ENCODE measurements at places on chromosomes 7 and 10. TPM values are rescaled to one million over a fixed set of nuclear protein-coding genes. Genes with fewer than 3 reads are reported as not detected.

GRCh38 chr7:154252046-154252445 lies 199.8 kb downstream of the DPP6 start:
- DNase-seq: no peak

DNA sequence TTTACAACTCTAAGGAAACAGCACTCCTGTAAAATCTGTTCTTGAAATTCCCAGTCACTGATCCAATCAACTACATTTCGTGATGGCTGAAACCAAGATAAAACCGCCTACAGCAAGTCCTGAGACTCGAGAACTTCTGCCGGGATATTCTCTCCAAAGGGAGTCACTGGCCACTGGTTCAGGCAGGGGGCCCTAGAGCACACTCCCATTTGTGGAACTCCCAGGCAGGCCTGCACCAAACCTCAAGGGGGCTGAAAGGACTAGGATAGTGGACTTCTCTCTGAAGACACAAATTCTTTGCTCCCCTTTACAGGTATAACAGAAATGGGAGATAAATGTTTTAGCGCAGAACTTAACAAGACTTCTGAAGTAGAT lies 16.3 kb downstream of the CYTH3 start:
- DNase-seq: no peak

DNA sequence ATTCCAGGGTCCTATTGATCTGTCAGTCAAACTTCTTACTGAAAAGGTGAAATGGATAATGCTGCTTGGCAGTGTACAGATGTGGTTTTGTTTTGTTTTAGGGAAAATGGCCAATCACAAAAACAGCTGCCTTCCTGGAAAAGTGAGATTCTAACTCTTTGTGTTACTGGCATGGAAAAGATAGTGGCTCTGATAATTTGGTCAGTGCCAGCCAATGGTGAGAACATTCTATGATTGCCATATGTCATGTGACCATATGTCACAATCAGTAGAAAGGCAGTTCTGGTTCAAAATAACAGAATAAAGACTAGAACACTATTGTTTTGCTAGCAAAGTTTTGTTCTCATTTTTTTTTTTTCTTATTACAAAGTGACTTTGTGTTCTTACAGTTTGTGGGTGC lies 139.2 kb upstream of the CCDC6 start:
- no peak for DNase-seq

- no peak for DNase-seq
These were observed 116.0 kb upstream of the PFKP start for GRCh38 chr10:2951235-2951835.

DNA sequence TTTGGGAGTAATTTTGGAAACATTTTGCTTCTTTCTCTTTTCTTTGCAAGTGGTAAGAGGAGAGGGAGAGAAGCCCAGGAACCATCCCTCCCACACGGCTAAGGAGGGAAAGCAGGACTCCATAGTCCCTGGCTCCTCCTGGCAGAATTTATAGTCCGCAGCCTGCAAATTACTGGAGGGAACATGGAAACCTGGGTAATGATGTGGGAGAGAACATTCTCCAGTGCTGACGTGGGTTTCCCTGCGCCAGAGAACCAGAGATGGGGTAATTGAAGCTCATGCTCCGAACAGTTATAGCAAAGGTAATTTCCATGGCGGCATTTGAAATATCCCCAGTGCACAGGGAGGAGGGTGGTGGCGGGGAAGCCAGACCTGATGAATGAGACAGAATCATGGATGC lies 320.4 kb downstream of the RPS24 start:
- no peak for DNase-seq

GRCh38 chr10:110779489-110779888 lies 92.2 kb upstream of the PDCD4 start:
- DNase-seq: no peak

- DNase-seq: no peak
These were observed 140.0 kb downstream of the MBL2 start for GRCh38 chr10:52632591-52632990.

- no peak for DNase-seq
These were observed 7.3 kb downstream of the ICA1 start for GRCh38 chr7:8254667-8255066.

- DNase-seq: no peak
These were observed 117.7 kb downstream of the CYTH3 start for GRCh38 chr7:6154542-6155404.

GRCh38 chr10:77810446-77811335 lies 115.9 kb downstream of the DLG5 start:
- DNase-seq: no peak

- DNase-seq: no peak
These were observed 98.7 kb downstream of the KMT2E start for GRCh38 chr7:105112440-105113418.

DNA sequence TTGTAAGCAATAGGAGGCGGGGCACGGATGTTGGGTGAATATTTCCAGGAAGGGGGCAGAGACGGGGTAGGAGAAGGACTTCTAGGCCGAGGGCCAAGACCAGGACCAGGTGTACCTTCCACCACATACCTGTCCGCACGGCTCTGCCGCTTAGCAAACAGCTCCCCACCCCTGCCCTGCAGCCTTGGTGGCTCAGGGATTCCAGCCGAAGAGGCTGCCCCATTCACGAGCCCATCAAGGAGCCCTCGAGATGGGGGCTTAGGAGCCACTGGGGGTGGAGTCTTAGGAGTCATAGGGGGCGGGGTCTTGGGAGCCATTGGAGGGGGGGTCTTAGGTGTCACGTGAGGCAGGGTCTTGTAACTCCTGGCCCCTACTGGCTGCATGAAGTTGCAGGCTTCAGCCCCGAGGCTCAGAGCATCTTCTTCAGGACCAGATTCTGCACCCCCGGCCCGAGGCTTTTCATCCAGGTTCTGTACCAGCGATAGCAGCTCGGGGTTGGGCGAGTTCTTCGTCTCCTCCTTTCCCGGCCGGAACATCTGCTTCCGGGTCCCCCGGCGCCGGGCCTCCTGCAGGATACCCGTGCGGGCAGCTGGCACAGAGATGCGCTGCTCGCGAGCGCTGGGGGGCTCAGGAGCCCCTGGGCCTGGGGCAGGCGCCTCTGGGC lies 6.1 kb upstream of the MYOZ1 start:
- DNase-seq: no peak

GRCh38 chr10:84256510-84257342 lies 11.9 kb downstream of the RGR start:
- no peak for DNase-seq

- no peak for DNase-seq
These were observed 22.5 kb upstream of the VIPR2 start for GRCh38 chr7:159167139-159167538.

- DNase-seq: no peak
These were observed 254.7 kb upstream of the PTER start for GRCh38 chr10:16182144-16182543.

GRCh38 chr7:75727881-75728593 lies 10.7 kb downstream of the HIP1 start:
- DNase-seq: peak; percentile 10

GRCh38 chr7:150847536-150847935 lies 4.8 kb upstream of the AOC1 start:
- no peak for DNase-seq

DNA sequence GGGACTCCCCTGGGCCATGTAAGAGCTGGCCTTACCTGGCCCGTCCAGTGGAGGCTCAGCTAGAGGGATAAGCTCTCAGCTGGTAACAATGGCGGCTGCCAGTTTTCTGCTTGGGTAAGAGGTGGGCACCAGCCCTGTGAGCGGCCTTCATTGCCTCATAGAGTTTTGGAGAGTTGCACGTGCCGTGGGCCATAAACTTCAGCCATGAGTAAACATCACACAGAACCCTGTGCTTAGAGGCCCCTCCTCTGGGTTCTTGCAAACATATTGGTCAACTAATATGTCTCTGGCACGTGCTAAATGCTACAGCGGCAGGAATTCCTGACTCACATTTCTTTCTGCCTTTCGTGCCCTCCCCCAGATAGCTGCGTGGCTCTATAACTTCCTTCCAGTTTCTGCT lies 103.9 kb upstream of the LEP start:
- DNase-seq: peak; percentile 5

GRCh38 chr10:94412449-94412848 lies 10.1 kb downstream of the TBC1D12 start:
- DNase-seq: no peak

DNA sequence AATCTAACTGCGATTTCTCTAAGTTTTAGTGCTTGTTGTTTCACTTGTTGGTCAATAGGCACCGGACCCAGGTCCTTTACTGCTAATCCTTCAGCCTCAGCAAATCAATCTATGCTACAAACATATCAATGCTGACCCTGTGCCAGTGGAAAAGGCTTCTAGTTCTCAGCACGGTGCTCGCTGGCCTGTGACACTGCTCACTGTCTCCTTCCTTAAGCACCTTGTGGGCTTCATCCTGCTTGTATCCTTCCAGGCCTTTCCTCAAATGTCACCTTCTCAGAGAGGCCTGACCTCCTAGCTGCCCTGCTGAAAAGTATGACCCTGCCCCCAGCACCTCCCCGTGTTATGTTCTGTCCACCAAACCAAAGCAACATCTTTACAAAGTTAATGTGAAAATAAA lies 201.2 kb upstream of the FRMD4A start:
- no peak for DNase-seq

DNA sequence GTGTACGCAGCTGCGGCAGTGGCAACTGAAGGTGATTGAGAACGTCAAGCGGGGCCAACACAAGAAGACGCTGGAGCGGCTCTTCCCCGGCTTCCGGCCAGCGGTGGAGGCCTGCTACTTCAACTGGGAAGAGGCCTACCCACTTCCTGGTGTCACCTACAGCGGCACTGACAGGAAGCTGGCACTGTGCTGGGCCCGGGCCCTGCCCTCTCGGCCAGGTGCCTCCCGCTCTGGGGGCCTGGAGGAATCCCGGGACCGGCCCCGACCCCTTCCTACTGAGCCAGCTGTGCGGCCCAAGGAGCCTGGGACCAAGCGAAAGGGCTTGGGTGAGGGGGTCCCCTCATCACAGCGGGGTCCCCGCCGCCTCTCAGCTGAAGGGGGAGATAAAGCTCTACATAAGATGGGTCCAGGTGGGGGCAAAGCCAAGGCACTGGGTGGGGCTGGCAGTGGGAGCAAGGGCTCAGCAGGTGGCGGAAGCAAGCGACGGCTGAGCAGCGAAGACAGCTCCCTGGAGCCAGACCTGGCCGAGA lies 6.5 kb downstream of the ZSWIM8 start:
- no peak for DNase-seq

- DNase-seq: no peak
These were observed 214.0 kb upstream of the KLF14 start for GRCh38 chr7:130947792-130948580.

GRCh38 chr7:27740449-27741086 lies 606 bp downstream of the TAX1BP1 start:
- DNase-seq: peak; percentile 47

DNA sequence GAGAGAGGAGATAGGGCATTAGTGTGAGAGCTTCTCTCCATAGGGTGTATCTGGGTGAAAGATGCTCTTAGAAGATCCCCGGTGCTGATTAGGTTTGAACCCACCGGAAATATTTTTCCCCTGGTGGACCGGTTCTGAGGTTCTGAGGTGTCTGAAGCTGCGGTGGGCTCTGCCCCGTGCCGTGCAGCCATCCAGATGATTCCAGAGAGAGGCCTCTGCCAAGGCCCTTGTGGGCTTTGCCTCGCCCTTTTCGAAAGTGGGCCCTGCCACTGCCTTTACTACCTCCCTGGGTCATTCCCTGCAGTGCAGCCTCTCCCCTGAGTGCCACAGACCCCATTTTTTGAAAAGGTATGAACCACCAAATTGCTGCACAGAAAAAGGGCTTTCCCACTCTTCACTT lies 2.8 kb downstream of the GIMAP8 start:
- no peak for DNase-seq

GRCh38 chr10:987620-987869 lies 689 bp upstream of the GTPBP4 start:
- DNase-seq: no peak

DNA sequence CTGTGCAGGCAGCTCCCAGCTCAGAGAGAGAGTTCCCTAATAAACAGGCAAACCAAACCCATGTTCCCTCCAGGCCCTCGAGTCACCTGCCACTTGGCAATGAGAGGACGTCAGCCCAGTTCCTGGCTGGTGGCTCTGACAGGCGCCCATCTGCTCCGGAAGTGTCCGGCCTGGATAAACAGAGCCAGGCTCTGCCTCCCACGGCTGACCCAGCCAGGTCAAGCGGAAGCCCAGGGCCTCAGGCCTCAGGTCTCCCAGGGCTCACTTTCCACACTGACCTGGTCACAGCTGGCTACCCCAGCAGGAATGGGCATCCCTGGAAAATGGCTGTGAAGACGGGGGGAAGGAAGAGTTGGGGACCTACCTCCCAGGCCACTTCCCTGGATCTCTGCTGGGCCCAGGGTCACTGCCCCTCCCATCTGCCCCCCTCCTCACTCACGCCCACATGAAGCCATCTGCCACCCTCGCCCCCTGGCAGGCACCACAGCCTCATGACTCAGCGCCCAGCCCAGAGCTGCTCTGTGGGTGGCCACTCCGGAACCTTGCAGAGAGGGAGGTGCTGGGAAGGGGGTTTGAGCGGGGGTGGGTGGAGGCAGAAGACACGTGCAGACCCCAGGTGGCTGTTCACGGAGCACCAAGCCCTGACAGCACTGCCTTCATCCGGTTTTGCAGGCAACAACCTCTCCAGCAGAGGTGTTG lies 37.4 kb upstream of the DUSP5 start:
- peak; percentile 49 for DNase-seq

MYOF gene
- 141 TPM for total RNA-seq

DRGX gene
- not detected for total RNA-seq

PNPLA8 gene
- total RNA-seq: 22.3 TPM

SUN3 gene
- not detected for total RNA-seq

HGF gene
- not detected for total RNA-seq

IFIT1B gene
- total RNA-seq: not detected

GATA3 gene
- 7.2 TPM for total RNA-seq

HNRNPH3 gene
- 23.0 TPM for total RNA-seq

INPP5A gene
- total RNA-seq: 45.1 TPM

MSMB gene
- not detected for total RNA-seq

STK32C gene
- 12.2 TPM for total RNA-seq

CLRN3 gene
- total RNA-seq: not detected

FBH1 gene
- 65.8 TPM for total RNA-seq

AKR1E2 gene
- 1.9 TPM for total RNA-seq

All from kidney epithelial cell (primary cell).